ENCODE measurements at places on chromosomes 13 and 19.

DNA sequence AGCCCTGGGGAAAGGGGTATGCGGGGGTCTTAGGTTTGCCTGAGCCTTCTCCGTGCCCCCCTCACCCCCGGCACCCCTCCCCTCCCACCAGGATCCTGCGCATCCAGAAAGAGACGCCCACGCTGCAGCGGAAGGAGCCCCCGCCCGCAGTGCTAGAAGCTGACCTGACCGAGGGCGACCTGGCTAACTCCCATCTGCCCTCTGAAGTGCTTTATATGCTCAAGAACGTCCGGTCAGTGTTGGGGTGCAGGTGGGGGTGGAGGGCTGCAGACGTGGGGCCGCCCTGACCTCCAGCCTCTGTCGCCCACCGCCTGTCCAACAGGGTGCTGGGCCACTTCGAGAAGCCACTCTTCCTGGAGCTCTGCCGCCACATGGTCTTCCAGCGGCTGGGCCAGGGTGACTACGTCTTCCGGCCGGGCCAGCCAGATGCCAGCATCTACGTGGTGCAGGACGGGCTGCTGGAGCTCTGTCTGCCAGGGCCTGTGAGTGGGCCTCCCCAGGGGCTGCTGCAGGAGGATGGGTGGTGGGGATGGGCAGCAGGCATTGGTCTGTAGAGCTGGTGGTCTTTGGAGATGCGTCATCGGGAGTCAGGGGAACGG lies 4.4 kb downstream of the PNPLA6 start:
- DNase-seq, result peak; percentile 54

GRCh38 chr13:19155321-19155861 lies 26.2 kb downstream of the TUBA3C start:
- DNase-seq, result no peak

- DNase-seq, result no peak
Measured at GRCh38 chr13:29474991-29475390, 120.5 kb downstream of the SLC7A1 start.

- DNase-seq, result no peak
Measured at GRCh38 chr19:45581576-45581975, 3.0 kb downstream of the OPA3 start.

- DNase-seq, result no peak
Measured at GRCh38 chr19:55232286-55232602, 3.7 kb upstream of the TMEM86B start.

GRCh38 chr13:73704587-73704986 lies 429.6 kb downstream of the KLF12 start:
- no peak for DNase-seq

DNA sequence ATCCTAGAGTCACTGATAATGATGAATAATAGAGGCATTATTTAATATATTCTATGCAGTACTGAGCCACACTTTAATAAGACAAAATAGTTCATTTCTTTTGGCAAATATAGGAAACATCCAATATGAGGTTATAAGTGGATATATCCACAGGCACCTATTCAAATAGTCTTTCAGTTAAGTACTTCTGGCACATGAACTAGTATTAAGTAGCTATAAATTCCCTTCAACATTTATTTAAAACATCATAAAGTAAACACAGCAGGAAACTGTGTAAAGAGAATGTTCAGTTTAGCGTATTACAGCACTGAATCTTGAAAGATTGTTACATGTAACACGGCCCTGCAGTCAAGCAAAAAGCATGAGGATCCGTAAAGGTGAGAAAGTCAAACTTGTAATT lies 463.3 kb upstream of the KLF12 start:
- no peak for DNase-seq

DNA sequence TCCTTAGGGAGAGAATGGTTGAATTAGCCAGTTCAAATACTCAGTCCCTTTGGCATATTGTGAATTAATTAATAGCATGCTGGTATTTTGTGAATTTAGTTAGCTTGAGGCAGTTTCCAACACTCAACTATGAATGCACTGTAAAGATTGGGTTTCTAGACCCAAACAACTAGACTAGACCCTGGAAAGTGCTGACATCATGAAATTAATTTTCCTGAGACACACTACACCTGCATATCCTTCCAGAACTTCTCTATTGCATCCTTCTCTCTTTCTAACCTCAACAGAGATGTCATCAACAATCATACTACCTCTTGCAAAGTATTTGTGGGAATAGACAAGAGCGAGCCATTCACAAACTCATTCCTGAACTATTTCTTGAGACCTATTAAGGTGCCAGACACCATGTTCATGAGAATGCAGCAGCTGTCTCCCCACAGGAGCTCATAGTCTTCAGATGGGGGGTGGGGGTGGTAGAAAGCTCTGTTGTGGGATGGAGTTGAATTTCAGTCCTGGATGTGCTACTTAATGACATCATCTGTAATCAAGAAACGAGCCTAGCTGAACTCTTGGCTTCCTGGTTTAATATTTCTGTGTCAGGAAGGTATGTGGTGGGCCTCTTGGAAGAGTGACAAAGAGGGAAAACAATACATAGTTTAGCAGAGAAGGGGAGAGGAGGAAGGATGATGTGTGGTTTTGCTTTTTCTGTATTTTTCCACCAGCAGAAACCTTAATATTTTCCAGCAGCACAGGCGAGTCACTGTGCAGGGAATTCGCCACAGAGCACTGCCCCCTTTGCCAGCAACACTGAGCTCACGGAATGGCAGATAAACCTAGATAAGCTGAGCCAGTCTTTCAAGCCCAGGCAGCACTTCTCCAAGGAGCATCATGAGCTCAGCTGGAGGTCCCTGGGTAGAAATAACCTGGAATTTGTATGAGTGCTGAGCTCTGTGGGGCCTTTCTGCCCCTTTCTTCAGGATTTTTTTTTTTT lies 53.1 kb upstream of the CYSLTR2 start:
- DNase-seq, result no peak

- DNase-seq, result no peak
Measured at GRCh38 chr13:53442979-53443378, 414.4 kb downstream of the OLFM4 start.

- DNase-seq, result no peak
Measured at GRCh38 chr13:97932036-97932435, 21.4 kb upstream of the IPO5 start.

GRCh38 chr19:15120135-15121026 lies 13.2 kb downstream of the SYDE1 start:
- no peak for DNase-seq

GRCh38 chr13:103437651-103438050 lies 371.4 kb upstream of the SLC10A2 start:
- DNase-seq, result no peak

DNA sequence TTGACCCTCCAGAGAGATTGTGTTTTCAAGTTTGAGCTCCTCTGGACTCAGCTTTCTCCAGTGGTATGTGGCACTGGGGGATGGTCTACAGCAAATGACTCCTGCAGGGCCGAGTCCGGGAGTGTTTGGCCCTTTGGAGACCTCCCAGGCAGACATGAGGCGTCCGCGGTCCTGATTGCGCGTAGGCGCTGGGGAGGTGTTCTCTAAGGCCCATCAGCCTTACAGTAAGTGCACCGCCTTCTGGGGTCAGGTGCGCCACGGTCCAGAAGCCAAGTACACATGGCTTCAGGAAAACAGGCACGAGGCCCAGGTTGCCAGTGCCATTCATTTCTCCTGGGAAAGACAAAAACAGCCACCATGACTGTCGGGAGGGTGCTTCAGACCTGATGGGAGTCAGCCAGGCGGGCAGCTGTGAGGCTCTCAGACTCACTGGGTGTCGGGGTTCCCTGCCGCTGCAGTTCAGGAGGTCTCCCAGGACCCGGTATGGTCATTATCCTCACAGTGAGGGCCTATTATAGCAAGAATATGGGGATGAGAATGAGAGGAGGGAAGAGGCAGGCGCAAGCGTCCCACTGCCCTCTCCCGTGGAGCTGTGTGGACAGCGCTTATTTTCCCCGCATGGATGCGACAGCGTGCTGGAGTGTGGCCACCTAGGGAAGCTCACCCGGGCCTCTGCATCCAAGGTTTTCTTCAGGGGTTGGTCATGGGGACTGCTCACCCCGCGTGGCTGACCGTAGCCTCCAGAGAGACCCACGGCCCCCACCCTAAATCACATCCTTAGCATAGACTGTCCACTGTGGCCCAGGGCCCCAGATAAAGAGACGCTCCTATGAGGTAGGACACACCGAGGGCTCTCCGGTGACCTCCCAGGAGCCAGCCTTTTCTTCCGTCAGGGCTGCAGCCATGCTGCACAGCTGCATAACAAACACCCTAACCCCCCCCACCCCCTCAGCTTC lies 21.8 kb downstream of the CCDC8 start:
- DNase-seq, result peak; percentile 47

DNA sequence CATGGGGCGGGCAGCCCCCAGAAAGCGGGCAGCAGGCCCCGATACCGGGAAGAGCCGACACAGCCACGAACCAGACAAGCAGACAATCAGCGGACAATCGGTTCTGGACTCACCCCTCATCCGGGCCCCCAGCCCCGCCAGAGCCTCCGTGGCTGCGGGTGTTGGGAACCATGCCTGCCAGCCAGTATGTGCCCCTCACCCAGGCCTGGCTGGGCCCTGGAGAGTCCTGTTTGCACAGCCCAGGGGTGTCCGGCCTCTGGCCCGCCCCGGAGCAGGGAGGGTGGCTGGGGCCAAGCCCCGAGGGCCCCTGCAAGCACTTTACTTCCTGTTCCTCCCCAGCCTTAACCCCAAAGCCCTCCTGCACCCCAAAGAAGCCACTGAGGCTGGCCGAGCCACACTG lies 7.8 kb downstream of the PODNL1 start:
- DNase-seq, result no peak

- DNase-seq, result no peak
Measured at GRCh38 chr19:4523306-4524110, 5.2 kb upstream of the PLIN4 start.

DNA sequence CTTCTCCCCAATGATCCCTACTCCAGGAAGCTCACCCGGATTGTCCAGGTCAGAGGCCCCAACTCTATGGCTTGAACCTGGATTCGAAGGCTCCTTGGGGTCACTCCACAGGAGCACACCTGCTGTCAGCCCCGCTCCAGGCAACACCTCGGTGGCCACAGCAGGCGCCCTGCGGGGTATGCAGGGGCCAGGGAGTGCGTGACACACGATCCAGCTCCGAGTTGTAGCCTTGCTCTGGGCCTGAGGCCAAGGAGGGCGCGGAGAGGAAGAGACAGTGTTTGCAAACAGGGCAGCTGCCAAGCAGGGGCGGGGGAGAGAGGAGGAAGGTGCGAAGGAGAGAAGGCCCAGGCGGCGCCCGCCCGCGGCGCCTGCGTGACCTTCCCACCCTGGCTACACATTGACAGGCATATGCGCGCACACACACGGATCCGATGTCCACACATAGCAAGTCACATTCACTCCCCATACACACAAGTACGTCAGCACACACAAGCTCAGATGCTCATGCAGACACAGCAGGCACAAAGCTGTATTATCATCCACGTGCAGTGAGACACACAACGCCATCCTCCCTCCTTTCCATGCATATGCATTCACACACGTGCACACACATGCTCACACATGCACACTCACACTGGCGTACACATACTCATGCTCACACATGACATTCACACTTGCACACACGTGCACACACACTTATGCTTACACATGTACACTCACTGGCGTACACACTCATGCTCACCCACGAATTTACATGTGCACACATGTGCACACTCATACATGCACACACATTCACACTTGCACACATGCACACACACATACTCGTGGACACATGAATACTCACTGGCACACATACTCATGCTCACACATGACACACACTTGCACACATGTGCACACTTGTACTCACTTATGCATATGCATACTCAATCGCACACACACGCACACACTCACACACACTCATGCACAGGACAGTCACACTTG lies 10.4 kb downstream of the SBK2 start:
- no peak for DNase-seq

DNA sequence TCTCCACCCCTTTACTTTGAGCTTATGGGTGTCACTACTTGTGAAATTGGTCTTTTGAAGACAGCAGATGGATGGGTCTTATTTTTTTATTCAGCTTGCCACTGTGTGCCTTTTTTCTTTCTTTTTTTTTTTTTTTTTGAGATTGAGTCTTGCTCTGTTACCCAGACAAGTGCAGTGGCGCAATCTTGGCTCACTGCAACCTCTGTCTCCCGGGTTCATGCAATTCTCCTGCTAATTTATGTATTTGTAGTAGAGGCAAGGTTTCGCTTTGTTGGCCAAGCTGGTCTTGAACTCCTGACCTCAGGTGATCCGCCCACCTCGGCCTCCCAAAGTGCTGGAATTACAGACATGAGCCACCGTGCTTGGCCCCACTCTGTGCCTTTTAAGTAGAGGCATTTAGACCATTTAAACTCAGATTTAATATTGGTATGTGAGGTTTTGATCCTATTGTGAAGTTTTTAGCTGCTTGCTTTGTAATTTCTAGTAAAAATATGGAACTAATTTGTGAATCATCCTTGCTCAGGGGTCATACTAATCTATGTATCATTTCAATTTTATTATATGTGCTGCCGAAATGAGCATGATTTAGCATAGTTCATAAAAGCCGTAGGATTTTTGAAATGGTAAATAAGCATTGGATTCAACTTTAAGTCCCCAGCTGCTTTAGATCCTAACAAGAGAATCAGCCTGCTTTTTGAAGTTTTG lies 584.5 kb downstream of the SLITRK1 start:
- DNase-seq, result no peak

DNA sequence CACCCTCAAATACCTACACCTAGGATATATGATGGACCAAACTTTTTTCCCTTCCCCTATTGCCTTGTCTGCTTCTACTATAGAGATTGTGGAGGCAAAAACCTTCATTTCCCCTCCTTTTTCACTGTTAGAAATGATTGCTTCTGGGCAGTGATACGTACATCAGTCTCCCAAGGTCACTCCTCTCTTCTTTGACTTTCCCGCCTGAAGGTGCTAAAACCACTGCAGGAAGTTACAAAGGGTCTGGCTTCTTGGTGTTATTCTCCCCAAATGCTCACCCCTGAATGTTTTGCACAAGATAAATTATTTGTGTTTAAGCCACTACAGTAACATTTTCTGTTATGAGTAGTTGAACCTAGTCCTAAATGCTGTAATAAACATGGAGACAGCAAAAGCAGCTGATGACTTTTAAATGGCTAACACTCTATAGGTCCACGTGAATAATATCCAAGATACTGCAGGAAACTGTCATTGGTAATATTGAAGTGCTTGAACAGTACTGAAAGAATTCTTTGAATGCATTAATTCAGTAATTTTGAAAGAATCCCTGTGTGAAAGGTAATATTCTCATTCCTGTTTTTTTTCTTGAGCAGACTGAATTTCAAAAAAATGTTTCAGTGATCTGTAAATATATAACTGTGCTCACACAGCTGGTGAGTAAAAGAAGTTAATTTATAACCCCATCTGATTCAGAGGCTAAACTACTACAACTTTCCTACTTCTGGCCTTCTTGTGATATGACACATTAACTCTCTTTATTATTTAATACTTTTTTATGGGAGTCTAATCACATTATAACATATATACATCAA lies 865.1 kb downstream of the EFNB2 start:
- DNase-seq, result no peak

DNA sequence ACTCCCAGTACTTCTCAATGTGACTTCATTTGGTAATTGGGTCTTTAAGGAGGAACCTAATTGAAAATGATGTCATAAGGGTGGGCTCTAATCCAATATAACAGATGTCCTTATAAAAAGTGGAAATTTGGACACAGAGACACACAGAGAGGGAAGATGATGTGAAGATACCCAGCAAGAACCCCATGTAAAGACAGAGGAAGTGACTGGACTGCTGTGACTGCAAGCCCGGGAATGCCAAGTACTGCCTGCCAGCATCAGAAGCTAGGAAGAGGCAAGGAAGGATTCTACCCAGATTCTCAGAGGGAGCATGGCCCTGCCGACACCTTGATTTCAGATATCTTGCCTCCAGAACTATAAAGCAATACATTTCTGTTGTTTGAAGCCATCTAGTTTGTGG lies 239.3 kb downstream of the KCTD12 start:
- DNase-seq, result no peak

GRCh38 chr19:17794731-17795494 lies at the start of gene B3GNT3:
Gene B3GNT3, plus strand, starts transcription at chr19:17795138. Its CDS starts 12,670 bp downstream, at chr19:17807808.
- DNase-seq, result peak; percentile 88

- no peak for DNase-seq
Measured at GRCh38 chr13:69496981-69497380, 610.6 kb upstream of the ATXN8OS start.
